ENCODE measurements at places on chromosomes 7 and 10.

GRCh38 chr10:31074722-31075086, 43.0 kb upstream of the ZNF438 start:
- no peak for DNase-seq

DNA sequence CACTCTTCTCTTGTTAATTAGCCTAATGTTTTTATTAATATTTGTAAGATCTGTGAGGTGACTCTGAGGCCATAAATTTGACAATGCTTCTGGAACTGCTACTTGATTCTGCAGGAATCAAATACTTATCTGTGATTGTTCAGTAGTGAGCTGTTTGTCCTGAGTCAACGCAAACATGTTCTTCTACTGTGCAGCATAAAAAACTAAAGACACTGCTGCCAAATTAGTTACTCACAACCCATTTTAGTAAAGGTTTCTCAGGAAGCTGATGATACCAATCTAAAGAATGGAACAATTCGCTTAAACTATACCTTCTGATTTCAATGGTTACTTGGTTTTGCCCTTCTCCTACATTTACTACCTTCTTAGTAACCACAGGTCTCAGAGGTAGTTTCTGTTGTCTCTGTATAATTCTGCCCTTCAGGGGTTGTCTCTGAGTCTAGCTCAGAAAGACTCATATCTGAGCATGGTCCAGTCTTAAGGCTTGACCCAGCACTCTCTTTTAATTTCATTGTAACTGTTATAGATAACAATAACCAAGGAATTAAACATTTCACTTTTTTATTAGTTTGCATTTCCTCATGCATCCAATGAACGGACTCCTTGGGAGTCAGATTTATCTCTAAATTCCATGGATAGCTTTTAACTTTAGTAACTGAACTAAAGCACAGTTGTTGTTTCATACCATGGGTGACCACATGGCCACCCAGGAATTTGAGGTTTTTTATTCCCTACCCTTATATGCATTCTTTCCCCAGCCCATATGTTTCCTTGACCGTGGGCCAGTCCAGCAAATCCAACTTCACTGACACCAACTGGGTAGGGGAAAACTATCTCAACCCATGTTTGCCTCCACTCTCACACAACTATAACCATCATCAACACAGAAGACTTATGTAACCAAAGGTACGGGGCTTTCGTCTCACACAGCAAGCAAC, 309.5 kb upstream of the TEX47 start:
- no peak for DNase-seq

GRCh38 chr10:100510533-100511308, 8.9 kb downstream of the SEC31B start:
- peak; percentile 23 for DNase-seq

GRCh38 chr10:21130108-21130507, 233.0 kb upstream of the NEBL start:
- DNase-seq = no peak

DNA sequence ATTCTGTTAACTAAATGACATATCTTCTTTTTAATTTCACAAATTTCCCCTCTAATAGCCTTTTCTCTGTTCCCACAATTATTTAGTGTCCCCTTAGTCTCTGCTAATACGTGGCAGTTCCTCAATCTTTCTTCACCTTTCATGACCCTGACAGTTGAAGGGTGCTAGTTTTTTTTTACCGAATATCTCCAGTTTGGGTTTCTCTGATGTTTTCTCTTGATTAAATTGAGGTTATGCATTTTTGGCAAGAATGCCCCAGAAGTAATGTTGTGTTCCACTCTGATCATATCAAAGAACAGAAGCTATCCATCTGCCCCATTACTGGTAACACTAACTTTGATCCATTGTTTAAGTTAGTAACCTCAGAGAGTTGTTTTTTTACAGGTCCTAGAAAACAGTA, 133.6 kb upstream of the ASAH2 start:
- DNase-seq = no peak

GRCh38 chr7:42672339-42672999, 239.4 kb downstream of the C7orf25 start:
- no peak for DNase-seq

- DNase-seq = no peak
Observed at GRCh38 chr7:74542558-74543117, 88.9 kb downstream of the GTF2IRD1 start.

GRCh38 chr7:13106513-13106912, 419.1 kb downstream of the ARL4A start:
- no peak for DNase-seq

- DNase-seq = no peak
Observed at GRCh38 chr10:71294856-71295255, 24.2 kb upstream of the SLC29A3 start.

GRCh38 chr10:5518143-5518542, 6.6 kb upstream of the CALML3 start:
- DNase-seq = no peak

DNA sequence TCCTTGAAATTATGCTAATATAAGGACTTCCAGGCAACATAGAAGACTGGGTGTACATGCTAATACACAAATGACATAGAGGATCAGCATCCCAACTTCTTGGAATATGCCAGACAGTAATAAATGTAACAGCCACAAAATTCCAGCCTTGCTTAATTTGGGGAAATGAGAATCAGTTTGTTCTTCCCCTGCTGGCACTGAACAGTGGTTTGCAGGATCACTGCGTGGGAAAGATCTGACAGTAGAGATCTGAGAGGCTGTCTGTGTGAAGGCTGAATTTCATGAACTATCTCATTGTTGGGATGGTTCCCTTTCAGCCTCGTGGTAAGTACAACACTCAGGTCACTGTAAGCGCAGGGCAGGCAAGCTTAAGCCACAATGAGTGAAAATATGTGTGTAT, 1078.0 kb downstream of the LRMDA start:
- DNase-seq = no peak

- no peak for DNase-seq
Observed at GRCh38 chr7:8389593-8390261, 43.7 kb upstream of the NXPH1 start.

- no peak for DNase-seq
Observed at GRCh38 chr10:99358101-99358500, 28.9 kb downstream of the CNNM1 start.

- no peak for DNase-seq
Observed at GRCh38 chr7:42407021-42407710, 170.2 kb upstream of the GLI3 start.

GRCh38 chr10:123133541-123134342, 2.0 kb upstream of the HMX3 start:
- DNase-seq = no peak

- no peak for DNase-seq
Observed at GRCh38 chr10:115957012-115957399, 316.0 kb downstream of the GFRA1 start.

DNA sequence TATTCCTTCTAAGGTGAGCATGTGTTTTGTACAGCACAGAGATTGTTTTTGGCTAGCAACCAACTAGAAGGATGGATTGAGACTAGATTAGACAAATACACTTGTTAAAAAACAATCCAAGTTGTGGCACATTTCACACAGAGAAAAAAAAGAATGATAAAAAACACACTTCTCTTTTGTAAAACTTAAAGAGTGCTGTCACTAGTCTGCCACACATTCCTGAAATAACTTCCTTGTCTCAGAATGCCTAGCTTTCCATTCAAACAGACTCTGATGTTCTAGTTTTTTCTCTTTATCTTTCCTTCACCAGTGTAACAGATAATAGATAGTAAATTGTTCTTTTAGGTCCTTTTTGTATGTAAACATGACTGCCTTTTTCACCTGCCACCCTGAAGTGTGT, 11.4 kb downstream of the DLD start:
- DNase-seq = no peak

GRCh38 chr10:28637346-28637745, 40.0 kb upstream of the BAMBI start:
- DNase-seq = no peak

- DNase-seq = no peak
Observed at GRCh38 chr10:79066411-79067240, 2.1 kb upstream of the ZMIZ1 start.

DNA sequence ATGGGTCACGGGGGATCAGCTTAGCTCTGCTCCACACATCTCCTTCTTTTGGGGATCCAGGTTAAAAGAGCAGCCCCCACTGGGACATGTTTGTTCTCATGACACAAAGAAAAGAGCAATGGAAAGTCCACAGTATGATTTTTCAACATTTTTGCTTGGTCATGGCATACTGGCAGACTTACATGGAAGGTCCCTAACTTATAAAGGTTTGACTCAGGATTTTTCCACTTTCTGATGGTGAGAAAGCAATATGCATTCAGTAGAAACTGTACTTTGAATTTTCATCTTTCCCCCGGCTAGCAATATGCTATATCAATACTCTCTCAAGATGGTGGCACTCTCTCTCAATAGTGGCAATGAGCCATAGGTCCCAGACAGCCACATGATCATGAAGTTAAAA, 227.7 kb upstream of the LRRN3 start:
- no peak for DNase-seq

DNA sequence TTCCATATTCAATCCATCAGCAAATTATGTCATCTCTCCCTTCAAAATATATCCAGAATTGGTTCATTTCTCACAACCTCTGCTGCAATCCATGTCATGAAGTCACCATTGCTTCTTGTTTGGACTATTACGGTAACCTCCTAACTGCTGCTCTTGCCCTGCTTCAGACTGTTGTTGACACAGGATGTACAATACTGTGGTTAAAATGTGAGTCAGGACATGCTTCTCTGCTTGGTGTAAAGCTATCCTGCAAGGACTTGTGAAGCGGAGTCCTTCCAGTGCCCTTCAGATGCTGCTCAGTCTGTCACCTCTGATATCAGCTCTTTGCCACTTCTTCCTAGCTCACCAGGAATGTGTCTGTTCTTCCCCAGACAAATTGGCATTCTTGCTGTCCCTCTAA, 10.4 kb upstream of the NXPH1 start:
- DNase-seq = no peak

DNA sequence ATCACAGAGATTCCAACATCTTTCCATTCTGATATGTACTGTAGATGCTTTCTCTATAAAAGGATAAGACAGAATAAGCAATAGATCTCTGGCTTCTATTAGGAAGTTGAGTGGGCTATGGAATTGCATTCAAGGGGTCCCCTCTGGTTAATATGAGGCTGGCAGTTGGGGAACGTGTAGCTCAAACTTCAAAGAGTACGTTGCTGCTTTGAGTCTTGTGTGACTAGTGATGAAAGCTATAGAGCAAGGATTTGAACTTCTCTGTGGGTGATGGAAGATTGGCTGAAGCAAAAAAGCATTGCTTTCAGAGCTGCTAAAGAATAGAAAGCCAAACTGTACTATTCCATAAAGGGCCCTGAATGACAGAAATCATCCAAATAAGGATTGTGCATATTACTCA, 6.4 kb downstream of the WEE2 start:
- no peak for DNase-seq

GRCh38 chr7:18590744-18591340, 95.3 kb downstream of the HDAC9 start:
- no peak for DNase-seq

- no peak for DNase-seq
Observed at GRCh38 chr7:122132341-122132740, 11.7 kb downstream of the AASS start.

GRCh38 chr10:96279191-96279641, 7.8 kb upstream of the BLNK start:
- no peak for DNase-seq

DNA sequence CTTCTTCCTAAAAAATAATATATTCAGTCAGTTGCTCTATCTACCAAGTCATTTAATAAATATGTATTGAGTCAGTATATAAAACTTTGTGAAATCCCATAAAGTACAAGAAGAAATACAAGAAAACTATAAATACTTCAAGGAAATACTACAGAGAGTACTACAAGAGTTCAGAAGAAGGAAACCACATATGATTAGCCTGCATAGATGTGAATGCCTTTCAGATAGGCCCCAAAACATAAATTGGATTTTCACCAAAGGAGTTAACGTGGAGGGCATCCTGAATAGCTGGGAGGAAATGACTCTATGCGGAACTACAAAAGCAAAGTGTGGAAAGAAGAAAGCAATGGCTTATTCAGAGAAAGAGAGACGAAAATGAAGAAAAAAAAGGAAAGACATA, 120.1 kb downstream of the LRRN3 start:
- DNase-seq = no peak

DNA sequence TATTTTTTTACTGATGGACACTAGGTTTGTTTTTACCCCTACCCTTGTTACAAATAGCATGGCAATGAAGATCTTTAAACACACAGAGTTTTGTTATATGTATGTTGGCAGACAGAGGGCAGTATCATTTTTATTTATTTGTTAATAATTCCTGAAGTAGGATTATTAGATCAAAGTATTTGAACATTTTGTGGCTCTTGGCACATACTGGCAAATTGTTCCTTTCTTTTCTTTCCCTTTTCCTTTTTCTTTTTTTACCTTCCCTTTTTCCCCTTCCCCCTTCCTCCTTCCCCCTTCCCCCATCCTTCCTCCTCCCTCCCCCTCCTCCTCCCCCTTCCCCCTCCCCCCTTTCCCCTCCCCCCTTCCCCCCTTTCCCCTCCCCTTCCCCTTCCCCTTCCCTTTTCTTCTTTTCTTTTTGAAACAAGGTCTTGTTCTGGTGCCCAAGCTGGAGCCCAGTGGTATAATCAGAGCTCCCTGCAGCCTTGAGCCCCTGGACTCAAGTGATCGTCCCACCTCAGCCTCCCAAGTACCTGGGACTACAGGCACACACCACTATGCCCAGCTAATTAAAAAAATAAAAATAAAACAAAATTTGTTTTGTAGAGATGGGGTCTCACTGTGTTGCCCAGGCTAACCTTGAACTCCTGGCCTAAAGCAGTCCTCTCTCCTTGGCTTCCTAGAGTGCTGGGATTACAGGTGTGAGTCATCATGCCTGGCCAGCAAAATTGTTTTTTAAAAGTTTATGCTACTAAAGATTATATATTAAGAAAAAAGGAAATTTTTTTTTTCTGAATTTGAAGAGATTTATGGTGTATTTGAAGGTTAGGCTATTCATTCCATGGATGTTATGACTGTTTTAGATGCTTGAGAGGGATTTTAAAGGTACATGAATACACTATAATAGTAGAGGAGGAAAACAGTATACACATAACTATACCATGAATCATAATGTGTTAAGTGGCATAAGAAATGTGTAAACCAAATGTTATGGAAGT, 39.3 kb downstream of the SEPTIN7 start:
- no peak for DNase-seq

- DNase-seq = no peak
Observed at GRCh38 chr7:15593382-15593781, 31.6 kb upstream of the AGMO start.

DNA sequence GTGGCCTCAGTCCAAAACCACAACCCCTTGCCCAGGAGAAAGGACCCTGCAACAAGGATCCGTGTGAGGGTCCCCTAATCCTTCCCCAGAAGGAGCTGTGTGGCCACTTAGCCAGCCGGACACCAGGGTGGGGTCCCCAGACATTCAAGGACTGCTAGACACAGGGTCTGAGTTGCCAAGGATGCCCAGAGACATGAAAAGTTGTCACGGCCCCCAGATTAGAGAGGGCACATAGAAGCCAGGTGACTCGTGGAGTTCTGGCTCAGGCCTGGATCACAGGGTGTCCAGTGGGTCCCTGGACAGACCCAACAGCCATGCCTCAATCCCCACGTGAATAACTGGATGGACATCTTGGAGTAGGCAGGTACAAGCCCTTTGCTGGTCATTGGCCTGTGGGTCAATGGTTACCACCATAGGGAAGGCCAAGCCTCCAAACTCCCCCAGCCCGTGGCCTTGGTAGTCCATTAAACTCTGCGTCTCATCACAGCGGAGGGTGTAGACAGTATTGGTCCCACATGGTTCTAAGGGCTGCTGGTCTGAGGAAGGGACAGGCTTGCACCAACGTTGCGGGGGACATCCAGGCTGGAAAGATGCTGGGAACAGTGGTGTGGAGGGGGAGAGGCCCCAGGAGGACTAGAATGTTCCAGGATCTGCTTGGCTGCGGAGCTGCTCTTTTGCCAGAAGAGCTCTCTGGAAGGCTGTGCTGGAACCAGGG, 205.9 kb upstream of the PPP2R2D start:
- DNase-seq = no peak
